T47D (cell line): ENCODE measurements at places on chromosomes 5 and 9.

DNA sequence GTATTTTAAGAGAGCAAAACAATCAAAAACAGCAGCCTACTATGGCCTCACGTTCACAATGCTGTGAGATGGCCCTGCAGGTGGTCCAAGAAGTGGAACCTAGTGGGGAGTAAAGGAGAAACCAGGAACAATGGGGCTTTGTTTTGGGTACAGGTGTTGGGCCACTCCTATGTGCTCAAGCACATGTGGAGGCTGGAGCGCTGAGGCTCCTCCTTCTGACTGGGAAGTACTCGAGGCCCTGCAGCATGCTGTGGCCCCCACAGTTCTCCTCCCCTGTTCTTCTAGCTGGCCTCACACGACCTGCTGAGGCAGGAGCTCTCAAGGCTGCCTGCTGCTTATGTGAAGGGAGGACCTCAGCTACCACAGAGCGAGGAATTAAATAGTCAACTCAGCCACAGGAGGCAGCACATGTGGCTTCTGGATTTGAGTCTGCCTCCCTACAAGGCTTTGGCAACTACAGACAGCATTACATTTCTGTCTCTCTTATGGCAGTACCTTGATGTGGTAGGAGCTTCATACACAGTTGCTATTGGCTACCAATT lies 482.3 kb downstream of the SPOCK1 start:
- DNase-seq, result no peak

GRCh38 chr5:142287096-142287972 lies 37.5 kb downstream of the SPRY4 start:
- no peak for DNase-seq

- no peak for DNase-seq
These were observed 215.0 kb downstream of the SEMA6A start for GRCh38 chr5:116359592-116359991.

- no peak for DNase-seq
These were observed 19.5 kb upstream of the RAB14 start for GRCh38 chr9:121220996-121221663.

DNA sequence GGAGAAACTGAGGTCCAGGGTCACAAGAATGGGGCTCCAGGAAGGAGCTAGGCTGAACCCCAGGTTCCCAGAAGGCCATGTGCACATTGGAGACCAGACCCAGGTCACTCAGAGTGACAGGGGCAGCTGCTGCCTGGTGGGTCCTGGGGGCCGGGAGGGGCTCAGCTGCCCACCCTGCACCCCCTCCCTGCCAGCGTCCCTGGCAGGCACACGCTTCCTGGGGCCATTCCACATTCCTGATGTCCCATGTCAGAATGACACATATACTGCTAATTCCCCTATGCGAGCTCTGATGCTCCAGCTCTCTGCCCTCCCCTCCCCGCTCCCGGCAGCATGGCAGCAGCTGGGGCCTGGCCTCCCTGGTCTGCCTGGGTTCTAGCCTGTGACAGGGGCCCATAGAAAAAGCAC lies 14.0 kb downstream of the FGFR4 start:
- DNase-seq, result no peak

DNA sequence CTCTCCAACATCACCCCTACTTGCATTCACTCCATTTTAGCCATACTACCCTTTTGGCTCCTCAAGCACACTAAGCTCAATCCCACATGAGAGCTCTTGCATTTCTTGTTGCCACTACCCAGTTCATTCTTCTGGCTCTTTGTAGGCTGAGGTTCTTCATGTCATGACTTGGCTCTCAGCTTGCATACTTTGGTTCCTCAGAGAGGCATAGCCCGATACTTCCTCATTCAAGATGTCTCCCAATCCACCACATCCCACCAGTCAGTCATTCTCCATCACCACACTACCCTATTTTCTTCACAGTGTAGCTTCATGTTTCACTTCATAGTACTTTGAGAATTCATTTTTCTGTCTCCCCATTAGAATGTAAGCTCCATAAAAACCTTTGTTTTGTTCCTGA lies 116.7 kb downstream of the NR6A1 start:
- no peak for DNase-seq

- DNase-seq, result no peak
These were observed 88.6 kb upstream of the MYO10 start for GRCh38 chr5:17024686-17025180.

- peak; percentile 19 for DNase-seq
These were observed 410.1 kb downstream of the MAT2B start for GRCh38 chr5:163915481-163915961.

DNA sequence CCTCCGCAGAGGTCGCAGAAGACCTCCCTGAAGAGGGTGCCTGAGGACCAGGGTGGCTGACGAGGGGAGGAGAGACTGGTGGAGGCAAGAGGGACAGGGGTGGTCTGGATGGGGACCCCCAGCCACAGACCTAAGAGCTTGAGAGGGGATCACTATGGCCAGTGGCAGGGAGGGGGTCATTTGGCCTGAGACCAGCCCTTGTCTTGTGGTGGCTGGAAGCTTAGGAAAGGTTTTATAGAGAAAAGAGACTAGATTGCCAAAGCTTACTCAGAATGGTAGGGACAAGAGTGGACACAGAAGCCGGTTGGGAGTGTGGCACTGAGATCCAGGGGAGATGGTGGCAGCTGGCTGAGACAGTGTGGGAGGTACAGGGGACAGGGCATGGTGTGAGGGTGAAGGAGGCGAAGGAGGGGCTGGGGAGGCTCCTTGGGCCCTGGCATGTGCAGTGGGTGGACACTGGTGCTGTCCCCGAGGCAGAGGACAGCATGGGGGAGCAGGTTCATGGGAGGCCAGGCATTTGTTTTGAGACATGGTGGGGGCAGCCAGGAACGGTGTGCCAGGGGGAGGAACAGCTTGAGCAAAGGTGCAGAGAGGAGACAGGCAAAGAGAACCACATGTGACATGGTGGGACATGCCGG lies 123.0 kb downstream of the C9orf50 start:
- DNase-seq, result no peak
